ENCODE measurements at places on chromosomes 4 and X.

DNA sequence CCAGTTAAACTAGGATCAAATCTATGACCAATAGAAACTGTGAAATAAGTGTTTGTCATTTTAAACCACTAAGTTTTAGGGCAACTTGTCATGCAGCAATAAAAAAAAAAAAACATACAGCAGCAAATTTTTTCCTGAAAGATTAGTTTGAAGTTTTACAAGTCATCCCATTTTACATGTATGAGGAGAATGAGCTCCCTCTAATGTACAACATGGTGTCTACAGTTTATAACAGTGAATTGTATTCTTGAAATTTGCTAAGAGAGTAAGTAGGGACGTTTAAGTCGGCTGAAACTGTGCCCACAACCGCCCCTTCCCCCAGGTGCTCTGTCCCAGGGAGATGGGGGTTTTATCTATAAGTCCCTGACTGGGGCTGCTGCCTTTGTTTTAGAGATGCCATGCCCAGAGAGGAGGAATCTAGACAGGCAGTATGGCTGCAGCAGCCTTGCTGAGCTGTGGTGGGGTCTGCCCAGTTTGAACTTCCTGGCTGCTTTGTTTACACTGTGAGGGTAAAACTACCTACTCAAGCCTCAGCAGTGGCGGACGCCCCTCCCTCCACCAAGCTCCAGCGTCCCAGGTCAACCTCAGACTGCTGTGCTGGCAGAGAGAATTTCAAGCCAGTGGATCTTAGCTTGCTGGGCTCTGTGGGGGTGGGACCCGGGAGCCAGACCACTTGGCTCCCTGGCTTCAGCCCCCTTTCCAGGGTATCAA, 499.3 kb upstream of the CT83 start:
- no peak for DNase-seq

- DNase-seq, result no peak
Observed at GRCh38 chrX:153469811-153470410, 465 bp downstream of the HAUS7 start.

DNA sequence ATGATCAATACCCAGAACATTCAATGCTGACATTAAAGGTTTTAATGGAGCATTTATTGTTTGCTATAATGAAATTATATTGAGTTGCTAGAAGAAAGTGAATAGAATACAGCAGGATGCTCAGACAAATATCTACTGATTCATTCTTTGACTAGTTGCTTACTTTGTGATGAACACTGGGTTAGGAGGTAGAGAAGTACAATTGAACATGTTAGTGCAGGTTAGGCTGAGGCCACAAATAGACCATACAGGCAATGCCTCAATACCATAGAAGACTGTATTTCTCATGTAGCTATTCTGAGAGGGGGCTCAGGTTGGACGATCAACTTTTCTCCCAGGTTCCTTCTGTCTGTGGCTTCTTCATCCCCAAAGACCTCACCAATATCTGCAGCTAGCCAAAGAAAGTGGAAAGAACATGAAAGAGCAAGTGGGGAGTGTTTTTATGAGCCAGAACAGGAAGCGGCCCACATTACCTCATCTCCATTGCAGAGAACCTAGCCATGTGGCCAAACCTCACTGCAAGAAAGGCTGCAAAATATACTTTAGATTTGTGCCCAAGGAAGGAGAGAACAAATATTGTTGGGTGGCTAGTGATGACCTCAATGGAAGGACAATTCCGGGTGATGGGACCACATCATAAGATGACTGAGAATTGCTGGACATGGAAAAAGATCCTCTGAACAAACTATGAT, 180.3 kb upstream of the GATB start:
- DNase-seq, result no peak

DNA sequence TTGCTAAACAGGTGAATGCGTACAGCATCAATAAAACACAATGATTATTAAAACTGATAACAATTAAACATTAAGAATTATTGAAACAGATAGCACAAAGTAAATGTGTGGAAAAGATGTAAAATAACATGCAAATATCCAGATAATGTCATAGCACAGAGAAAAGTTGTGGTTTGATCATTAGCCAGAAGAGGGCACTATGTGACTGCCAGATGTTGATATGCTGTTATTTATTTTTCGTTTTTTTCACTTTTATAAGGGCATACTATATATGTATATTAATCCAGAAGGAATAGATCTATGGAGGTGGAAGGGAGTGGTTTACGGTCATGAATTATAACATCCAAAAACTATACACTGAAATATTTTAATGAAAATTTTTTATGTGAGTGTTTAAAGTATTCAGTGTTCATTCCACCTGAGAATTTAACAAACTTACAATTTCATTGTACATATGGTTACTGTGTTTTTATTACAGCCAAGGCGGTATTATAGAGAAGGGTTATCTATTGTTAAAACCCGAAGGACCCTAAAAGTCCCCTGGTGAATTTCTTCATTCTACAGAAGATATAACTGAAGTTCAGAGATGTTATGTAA, 211.9 kb upstream of the UGT8 start:
- no peak for DNase-seq

DNA sequence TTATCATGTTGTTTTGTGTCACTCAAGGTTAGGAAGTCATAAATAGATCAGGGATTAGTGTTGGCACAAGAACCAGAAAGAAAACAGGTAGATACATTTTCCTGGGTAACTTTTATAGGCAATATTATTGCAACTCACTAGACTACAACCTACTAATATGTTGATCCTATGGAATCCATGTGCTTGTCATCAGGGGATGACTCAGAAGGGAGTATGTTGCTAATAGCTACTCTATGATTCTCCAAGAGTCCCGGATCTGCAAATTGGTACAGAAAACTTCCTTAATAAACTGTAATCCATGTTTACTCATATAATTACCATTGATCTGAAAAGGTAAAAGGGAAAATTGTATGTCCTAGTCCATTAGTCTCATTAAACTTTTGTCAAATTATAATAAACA, 11.7 kb upstream of the GNRHR start:
- DNase-seq, result no peak

DNA sequence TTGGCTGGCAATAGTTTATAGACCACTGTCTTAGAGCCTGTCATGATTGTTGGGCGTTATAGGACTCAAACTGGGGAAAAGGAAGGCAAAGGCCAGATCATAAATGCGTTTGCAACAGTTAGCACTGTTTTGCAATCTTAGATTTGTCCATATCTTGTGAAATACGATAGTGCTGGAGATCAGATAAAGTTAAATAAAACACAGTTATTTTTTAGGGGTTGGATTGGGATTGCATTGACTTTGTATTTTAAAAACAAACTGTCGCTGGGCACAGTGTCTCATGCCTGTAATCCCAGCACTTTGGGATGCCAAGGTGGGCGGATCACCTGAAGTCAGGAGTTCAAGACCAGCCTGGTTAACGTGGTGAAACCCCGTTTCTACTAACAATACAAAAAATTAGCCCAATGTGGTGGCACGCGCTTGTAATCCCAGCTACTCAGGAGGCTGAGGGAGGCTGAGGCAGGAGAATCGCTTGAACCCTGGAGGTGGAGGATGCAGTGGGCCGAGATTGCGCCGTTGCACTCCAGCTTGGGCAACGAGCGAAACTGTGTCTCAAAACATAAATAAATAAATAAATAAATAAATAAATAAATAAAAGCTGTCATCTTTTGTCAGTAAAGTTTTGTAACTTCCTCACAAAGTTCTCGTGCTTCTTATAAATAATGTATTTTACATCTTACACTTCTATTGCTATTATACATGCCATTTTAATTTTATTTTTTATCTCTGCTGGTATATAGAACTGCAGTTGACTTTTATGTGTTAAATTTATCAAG, 117.2 kb downstream of the KDM6A start:
- DNase-seq, result no peak

- DNase-seq, result no peak
Observed at GRCh38 chr4:15811703-15812337, 33.7 kb downstream of the CD38 start.

- no peak for DNase-seq
Observed at GRCh38 chr4:89558147-89558546, 250.5 kb upstream of the GPRIN3 start.

DNA sequence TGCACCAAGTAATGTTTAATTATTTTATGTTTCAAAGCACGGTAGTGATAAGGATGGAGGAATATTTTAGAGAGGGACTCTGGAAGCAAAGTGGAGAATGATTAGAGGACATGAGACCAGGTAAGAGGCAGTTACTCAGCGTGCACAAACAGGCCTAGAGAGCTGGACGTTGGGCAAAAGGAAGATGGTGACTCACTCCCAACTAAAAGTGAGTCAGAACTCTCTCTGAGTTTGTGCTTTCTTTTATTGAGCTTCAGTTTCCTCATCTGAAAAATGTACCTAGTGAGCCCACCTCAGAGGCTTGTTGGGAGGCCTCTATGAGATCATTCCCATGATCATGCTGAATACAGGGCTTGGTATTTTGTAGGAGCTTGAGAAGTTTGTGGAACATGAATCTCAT, 1.6 kb upstream of the ZC4H2 start:
- DNase-seq, result no peak

GRCh38 chr4:121741751-121742150, 23.2 kb downstream of the SMIM43 start:
- no peak for DNase-seq

DNA sequence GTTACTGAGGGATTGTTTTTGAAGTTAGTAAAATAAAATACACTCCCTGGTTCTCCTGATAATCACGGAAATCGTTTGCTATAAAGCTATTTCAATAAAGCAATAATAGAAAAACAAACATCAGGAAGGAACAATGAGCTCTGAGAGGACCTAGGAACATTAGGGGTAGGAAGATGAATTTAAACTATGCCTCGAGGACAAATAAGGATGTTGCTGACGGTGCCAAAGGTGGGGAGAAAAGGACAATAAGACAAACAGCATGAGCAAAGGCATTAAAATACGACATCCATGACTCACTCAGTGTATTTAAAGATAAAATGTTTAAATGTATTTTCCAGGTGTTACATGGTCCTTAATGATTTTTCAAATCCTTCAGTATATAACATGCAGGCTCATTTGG, 110.3 kb downstream of the MTNR1A start:
- DNase-seq, result no peak

DNA sequence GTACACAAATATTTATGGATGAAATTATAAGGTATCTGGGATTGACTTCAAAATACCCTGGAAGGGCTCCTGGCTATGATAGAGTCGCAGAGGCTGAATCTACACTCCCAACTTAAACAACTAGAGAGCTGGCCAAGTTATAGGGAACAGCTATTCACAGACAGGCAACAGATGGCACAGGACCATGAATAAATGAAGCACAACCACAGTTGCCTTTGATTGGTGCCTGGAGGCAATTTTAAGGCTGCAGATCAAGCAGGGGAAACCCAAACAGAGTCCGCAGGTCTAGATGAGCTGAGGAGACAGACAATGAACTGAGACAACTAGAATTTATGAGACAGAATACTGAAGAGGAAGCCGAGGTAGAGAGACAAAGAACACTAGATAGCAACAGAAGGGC, 155.9 kb downstream of the EVC2 start:
- no peak for DNase-seq

DNA sequence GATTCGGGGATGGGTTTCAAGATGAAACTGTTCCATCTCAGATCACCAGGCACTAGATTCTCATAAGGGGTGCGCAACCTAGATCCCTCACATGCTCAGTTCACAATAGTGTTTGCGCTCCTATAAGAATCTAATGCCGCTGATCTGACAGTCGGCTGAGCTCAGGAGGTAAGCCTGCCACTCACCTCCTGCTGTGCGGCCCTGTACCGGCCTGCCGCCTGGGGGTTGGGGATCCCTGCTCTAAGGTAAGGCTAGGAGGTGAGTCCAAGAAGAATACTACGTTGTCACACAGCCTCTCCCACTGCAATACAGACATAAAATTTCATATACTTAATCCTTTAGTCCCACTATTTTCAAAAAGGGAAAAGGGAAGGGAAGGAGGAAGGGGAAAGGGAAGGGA, 213.4 kb upstream of the HCCS start:
- DNase-seq, result no peak

- no peak for DNase-seq
Observed at GRCh38 chr4:113169368-113169767, 119.9 kb downstream of the ANK2 start.

DNA sequence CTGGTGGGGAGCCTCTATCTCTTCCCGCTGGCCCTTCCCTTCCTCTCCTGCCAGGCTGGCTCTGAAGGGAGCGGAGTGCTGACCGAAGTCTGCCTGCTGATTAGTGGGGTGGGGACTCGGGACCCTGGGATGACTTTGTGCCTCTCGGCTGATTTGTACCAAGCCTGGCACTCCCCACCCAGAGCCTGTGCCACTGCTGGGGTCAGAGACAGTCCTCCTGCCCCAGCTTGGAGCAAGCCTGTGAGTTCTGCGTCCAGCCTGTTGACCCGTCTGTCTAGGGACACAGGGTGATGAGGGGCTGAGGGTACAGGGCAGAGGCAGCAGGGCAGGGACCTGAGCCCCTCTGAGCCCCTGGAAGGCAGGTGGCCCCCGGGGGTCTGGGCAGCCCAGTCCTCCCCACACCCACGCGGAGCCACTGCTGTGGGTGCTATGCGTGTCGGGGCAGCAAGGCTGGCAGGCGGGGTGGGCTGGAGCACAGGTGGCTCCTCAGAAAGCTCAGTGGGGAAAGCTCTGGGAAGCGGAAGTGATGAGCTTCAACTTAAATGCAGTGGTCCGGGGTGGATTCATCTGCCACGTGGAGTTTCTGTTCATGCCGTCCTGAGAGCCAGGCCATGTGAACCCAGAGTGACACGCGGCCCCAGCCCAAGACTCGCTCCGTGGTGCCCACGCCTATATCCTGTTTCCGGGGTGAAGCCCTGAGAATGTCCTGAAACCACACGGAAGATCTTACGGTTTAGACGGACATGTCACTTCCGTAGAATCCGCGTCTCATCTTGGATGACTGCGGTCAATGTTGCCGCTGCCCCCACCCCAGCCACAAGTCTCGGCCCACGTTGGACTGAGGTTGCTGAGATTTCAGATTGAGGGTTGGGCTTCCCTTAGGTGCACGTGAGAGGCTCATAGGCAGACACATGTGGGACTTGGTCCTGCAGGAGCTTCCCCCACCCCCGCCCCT, 21.1 kb upstream of the UVSSA start:
- DNase-seq, result no peak

DNA sequence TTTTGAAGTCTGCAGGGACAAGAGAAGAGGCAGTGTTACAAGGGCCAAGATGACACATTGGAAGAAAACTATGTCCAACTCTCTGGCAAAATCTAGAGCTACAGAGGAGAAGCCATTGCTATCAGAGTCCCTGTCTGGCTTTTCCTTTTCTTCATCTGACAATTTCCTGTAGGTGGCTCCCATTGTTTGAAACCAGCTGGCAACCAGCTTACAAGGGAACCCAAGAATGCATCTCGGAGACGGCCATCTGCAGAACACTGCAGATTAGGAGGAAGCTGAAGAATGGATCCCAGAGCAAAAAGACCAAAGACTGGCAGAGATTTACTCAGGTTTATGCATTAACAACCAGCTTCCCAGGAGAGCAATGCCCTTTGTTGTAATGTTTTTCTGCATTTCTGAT, 216.2 kb upstream of the CTSO start:
- DNase-seq, result no peak

- peak; percentile 65 for DNase-seq
Observed at GRCh38 chr4:89226665-89227574, 80.7 kb downstream of the GPRIN3 start.

- DNase-seq, result no peak
Observed at GRCh38 chrX:79079477-79079876, 65.0 kb upstream of the GPR174 start.

- DNase-seq, result no peak
Observed at GRCh38 chrX:77527233-77528001, 80.2 kb downstream of the FGF16 start.
